ENCODE measurements at places on chromosomes 13 and 19.

DNA sequence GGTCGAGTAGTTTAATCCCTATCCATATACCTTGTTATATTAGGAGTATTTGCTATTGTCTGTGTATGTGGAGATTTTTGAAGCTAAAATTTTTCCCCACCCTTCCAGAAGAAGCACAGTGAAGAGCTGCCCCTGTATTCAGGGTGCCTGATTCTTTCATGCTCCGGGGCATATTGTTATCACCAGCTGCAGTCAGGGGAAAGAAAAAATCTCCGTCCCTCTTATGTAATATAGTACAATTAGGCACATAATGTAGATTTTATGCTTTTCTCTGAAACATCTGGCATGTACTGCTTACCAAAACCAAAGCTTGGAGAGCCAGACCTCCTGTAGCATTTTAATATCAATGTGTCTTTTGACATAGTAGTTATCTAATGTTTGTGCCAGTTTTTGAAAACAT lies 214.9 kb upstream of the EDNRB start:
- no peak for DNase-seq

- no peak for DNase-seq
Measured at GRCh38 chr13:68748038-68748437, 1359.6 kb upstream of the ATXN8OS start.

DNA sequence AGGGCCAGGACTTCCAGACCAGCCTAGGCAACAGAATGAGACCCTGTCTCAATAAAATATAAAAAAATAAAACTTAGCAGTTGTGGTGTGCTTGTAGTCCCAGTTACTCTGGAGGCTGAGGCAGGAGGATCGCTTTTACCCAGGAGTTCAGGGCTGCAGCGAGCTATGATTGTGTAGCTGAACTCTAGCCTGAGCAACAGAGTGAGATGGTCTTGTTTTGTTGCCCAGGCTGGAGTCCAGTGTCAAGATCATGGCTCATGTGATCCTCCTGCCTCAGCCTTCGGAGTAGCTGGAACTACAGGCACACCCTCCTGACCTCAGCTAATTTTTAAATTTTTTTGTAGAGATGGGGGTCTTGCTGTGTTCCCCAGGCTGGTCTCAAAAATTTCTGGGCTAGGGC lies 4.3 kb upstream of the JUNB start:
- DNase-seq = no peak

DNA sequence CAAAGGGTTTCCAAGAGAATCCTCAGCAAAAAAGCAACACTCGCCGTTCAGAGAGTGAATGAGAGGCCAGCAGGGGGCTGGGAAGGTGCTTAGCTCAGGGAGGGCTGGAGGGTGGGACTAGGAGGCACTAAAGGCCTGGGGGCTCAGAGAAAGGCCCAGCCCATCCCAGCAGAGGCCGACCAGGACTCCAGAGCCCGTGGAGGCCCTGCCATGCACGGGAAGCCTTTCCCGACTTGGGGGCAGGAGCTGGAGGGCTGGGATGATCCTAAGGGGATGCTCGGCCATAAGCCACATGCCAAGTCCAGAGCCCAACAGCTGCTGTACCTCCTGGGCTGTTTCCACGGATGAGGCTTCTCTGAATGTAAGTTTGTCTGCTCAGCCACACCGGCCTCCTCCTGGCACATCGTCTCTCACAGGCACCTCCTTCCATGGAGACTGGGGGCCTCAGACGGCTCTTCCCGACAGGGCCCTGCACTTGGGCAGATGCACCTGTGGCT lies 19.5 kb downstream of the RASA3 start:
- DNase-seq = no peak

DNA sequence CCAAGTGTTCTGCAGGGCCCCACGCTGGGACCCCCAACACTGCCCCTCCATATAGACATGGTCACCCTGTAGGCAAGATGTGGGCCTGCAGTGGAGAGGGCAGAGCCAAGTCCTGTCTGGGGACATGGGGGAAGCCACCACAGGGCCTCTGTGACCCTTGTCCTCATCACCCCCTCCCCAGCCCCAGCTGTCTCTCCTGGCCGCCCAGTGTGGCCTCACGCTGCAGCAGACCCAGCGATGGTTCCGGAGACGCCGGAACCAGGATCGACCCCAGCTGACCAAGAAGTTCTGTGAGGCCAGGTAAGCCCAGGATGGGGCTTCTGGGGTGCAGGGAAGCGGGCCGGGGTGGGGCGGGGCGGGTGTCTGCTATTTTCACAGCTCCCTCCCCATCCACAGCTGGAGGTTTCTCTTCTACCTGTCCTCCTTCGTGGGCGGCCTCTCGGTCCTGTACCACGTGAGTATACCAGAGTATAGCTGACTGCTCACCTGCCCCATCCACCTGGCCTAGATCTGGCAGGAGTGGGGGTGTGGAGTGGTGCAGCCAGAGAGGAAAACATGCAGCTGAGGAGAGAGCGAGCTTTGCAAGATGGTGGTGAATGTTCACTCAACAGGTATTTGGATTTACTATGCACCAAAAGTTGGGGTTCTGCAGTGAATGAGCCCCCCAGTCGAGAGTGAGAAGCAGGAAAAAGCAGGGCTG lies 46.4 kb downstream of the CERS4 start:
- DNase-seq = no peak

- no peak for DNase-seq
Measured at GRCh38 chr13:109695402-109696190, 90.8 kb downstream of the IRS2 start.

- no peak for DNase-seq
Measured at GRCh38 chr19:29308977-29309590, 96.1 kb upstream of the UQCRFS1 start.

- DNase-seq = no peak
Measured at GRCh38 chr13:53439439-53440225, 411.0 kb downstream of the OLFM4 start.

GRCh38 chr19:57813919-57814504 lies 701 bp downstream of the ZNF552 start:
- DNase-seq = no peak

DNA sequence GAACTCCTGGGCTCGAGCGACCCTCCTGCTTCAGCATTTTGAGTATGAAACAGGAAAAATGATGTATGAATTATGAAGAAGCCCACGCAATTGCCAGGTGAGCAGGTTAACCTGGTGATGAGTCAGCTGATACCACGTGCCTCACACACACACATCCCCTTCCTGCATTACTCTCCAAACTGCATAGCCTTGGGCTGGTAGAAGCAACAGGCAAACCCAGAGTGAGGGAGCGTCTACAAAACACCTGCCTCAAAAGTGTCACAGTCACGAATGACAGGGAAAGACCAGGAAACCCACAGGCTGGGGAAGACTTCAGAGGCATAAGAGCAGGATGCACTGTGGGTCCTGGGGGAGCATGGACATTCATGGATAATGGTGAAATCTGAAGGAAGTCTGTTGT lies 192.8 kb upstream of the IRS2 start:
- no peak for DNase-seq

DNA sequence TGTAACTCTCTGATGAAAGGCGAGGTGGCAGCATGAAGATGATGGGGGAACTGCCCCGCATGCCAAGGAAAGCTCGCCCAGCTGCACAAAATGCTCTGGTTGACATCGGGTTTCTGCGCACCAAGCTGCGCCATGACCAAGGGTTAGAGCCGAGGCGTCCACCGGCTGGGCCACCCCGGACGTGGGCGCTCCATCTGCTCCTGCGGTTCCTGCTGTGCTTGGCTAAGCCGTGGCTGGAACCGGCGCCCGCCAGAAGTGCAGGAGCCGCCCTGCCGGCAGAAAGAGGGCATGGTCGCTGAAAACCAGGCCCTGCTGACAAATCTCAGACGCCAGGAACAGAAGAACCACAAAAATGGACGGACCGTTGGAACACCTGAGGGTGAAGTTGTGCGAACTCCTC lies 57.9 kb downstream of the ZNF100 start:
- DNase-seq = no peak

DNA sequence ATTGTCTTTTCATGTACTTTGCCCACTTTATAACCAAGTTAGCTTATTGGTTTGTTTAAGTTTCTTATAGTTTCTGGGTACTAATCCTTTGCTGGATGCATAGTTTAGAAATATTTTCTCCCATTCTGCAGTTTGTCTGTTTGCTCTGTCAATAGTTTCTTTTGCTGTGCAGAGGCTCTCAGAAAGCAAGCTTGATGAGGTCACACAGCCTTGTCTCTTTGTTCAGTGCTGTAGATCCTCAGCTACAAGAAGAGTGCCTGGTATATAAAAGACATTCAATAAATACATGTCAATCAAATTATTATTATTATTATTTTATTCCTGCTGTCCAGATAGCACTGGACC lies 55.2 kb upstream of the MEDAG start:
- DNase-seq = no peak

DNA sequence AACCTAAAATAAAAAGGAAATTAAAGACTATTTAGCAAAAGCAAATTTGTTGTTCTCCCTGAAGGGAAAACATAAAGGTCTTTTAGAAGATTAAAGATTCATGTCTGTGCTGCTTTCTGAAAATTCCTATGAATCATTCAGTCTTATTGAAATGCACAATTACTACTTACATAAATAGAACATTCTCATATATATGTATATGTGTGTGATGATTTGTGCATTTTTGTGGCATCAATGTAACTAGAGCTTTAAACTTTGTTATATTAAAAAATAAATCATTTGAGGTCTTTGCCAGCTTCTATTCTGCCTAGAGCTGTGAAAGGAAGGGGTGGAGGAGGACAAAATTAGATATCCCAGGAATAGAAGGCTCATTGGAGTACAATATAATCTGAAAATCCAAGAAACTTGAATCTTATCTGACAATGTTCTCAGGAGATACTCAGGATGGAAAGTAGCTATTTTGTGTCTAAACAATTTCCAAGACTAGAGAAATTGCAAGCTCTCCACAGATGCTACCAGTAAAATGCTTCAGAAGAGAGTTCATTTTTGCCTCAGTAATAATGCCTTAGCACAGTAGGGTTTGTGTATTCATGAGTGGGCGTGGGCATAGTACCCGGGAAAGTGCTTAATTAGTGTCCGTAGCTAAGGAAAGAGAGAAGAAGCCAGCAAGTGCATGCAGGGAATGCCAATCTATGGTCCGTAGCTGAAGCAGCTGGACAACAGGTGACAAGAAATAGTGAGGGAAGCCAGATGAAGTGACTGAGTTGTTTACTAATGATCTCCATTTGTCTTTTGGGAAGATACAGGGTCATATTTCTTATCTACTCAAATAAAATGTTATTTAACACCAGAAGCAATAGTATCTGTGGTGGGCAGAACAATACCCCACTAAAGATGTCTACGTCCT lies 395.5 kb upstream of the NBEA start:
- DNase-seq = no peak

- no peak for DNase-seq
Measured at GRCh38 chr13:92963029-92963428, 263.6 kb upstream of the GPC6 start.

GRCh38 chr13:69857183-69857821 lies 250.3 kb upstream of the ATXN8OS start:
- DNase-seq = no peak

- DNase-seq = no peak
Measured at GRCh38 chr19:44682807-44683206, 11.5 kb downstream of the CEACAM19 start.

- DNase-seq = no peak
Measured at GRCh38 chr19:29843180-29844051, 31.6 kb downstream of the CCNE1 start.

DNA sequence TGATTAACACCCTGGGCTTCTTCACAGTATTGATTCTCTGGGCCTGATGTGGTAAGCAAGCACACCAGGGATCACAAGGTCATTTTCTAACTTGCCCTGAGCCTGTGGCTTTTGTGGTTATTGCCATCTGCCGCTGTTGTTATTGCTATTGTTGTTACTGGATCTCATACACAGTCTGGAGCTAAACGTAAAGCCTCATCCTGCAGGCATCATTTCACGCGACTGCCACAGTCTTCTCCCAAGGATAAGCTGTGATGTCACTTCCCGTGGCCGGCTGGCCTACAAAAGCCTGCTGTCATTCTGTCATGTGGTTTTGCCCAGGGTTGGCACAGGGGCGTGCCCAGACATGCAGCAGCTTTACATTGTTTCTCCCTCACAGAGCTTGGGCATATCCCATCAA lies 154.0 kb upstream of the GPR12 start:
- DNase-seq = no peak

DNA sequence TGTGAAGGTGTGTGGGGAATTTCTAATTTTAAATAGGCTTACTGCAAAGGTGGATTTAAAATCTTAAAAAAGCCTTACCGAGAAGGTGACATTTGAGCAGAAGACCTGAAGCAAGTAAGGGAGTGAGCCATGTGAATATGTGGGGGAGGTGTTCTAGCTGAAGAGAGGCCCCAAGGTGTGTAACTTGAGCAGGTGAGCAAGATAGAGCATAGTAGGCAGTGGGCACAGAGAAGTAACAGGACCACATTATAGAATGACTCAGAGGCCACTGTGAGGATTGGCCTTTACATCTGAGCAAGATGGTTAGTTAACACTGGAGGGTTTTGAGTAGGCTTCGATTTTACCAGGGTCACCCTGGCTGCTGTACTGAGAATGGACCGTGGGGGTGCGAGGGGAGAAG lies 22.6 kb downstream of the TM9SF2 start:
- DNase-seq = no peak

- DNase-seq = no peak
Measured at GRCh38 chr13:83223546-83223945, 658.7 kb downstream of the SLITRK1 start.

DNA sequence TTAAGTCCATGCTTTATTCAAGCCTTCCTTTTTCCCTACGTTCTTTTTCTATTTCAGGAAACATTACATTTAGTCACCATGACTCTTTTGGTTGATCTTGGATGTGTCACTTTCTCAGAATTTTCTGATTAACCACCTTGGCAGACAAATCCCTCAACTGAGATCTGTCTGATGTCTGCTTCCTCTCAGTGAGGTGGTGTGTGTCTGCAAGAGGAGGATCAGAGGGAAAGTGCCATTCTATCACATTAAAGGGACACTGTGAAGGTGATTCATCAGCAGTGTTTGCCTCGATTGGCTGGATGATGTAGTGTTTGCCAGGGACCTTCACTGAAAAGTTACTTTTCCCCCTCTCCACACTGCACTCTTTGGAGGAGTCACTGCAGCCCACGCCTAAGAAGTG lies 3.0 kb upstream of the CCNP start:
- DNase-seq = no peak

- no peak for DNase-seq
Measured at GRCh38 chr13:51122868-51123566, 11.9 kb upstream of the C13orf42 start.

DNA sequence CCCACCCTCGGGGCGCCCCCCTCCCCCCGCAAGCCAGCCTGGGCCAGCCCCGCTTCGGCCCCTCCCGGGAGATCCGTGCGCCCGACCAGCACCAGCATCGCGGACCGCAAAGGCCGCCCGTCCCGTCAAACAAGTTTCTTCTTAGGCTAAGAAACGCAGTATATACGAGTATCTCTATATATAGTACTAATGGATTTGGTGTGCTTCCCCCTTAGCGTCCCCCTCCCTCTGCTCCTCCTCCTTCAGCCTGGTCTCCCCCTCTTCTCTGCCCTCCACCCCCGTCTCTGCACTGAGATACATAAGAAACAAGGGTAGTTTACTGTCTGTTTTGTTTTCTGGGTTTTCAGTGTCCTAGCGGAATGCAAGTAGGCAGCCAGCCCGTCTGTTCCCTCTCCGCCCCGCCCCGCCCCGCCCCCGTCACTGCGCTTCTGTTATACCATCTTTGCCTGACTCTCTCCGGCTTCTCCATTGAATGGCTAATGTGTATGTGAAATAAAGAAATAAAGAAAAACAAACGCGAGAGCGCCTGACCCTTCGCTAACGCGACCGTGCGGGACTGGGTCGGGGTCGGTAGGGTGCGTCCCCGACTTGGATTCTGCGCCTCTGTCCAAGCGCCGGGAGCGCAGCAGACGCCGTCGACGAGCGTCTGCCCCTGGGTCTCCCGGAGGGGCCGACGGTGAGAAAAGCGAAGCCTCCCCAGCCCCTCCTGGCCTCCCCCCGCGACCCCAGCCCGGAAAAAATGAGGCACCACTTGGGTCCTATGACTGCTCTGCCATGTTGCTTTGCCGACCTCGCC lies 4.2 kb downstream of the LYL1 start:
- DNase-seq = no peak
